ENCODE measurements at places on chromosomes 2 and 18.
A peak's percentile ranks its signal among the peaks of the same experiment; 100 is the strongest.

GRCh38 chr2:110198016-110198415 lies 6.8 kb downstream of the NPHP1 start:
- DNase-seq: no peak

DNA sequence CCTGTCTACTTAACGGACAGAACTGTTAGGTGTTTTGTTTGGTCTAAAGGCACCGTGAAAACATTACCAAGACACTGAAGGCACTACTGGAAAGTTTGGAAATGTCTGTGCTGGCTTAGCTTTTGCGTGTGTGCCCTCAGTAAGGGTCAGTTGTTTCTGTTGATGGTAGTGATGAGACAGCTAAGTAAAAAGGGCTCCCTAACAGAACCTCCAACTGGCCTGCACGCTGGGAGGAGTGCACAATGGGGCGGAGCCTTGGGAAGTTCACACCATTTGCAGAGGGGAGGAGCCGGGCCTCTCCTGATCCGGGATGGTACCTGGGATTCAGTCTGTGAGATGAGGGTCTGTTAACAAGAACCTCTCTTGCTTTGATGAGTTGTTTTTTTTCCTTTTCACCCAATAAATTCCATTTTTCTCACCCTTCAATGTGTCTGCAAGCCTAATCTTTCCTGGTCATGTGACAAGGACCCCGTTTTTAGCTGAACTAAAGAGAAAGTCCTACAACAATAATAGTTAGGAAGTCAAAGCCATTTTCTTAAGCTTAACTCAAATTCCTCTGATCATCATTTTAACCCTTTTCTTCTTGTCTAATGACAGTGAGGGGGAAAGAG lies 368.7 kb downstream of the PARD3B start:
- no peak for DNase-seq

DNA sequence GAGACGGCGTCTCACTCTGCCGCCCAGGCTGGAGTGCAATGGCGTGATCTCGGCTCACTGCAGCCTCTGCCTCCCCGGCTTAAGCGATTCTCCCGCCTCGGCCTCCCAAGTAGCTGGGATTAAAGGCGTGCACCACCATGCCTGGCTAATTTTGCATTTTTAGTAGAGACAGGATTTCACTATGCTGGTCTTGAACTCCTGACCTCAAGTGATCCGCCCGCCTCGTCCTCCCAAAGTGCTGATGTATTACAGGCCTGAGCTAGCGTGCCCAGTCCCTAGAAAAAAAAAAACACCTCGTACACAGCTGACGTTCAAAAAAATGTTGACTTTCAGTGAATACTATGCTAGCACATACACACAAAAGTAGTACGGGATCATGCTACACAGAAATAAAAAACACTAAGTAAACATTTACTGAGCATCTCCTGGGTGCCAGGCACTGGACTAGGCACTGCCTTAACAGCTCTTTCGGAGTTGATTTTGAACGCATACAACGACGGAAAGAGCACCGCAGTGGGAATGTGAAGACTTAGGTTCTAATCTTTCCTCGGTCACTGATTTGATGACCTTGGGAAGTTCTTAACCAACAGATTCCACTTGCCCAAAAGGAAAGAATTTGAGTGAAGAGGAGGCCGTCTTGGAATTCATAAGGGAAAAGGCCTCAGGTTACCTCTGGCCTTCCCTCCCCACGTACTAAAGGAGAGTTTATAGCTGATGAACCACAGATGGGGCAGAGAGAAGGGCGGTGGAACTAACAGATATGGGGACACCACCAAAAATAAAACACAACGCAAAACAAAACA lies 1.1 kb downstream of the DNAJC27 start:
- DNase-seq: no peak

DNA sequence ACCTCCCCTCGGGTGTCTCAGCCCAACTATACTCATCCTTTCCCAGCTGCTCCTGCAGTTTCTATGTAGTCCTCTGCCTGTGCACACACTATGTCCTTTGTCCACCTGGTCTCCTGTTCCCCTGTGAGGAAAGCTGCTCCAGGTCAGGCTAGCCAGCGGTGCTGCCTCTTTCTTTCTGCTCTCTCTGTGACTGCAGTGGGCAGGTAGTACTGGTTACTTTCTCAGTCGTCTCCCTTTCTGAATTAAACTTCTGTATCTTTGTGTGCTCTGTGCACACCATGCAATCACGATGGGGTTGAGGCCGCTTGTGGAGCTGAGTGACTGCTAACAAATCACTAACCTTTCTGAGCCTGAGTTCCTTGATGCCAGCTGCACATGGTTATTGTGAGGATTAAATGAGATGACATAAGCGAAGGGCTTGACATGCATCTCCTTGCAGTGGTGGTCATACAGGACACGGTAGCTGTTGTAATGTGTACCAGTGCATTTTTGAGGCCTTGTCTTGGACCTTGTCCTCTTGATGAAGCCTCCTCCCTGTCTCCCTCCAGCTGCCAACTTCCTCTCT lies 3.5 kb downstream of the FARP2 start:
- DNase-seq: no peak

GRCh38 chr2:100412881-100413321 lies 4.6 kb downstream of the CHST10 start:
- no peak for DNase-seq

DNA sequence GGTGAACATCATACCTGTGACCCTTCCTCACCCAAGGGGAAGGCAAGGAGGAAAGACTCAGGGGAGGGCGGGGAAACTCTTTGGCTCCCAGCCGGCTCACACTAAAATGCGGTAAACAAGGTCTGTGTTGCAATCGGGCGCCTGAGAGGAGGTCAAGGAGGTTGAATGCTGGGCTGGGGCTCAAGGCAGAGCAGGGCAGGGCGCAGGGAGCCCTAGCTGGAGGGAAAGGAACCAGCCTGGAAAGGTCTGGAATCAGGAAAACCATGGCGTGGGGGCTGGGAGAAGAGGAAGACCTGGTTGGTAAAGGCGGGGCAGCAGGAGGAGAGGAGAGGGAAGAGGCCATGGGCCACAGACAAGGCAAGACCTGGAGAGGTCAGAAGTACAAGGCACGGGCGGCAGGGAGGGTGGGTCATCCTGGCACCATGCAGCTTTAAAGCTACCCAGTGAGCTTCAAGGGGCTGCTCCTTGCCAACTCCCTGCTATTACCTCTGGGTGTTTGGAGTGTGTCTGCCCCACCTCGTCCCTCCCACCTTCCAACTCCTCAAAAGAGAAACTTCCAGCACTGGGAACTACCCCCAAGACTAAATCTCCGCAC lies 4.8 kb upstream of the TMEM37 start:
- DNase-seq: no peak

GRCh38 chr2:176100547-176101140 lies 1.0 kb downstream of the HOXD12 start:
- no peak for DNase-seq

GRCh38 chr2:25176138-25176537 lies 7.8 kb upstream of the POMC start:
- DNase-seq: no peak

DNA sequence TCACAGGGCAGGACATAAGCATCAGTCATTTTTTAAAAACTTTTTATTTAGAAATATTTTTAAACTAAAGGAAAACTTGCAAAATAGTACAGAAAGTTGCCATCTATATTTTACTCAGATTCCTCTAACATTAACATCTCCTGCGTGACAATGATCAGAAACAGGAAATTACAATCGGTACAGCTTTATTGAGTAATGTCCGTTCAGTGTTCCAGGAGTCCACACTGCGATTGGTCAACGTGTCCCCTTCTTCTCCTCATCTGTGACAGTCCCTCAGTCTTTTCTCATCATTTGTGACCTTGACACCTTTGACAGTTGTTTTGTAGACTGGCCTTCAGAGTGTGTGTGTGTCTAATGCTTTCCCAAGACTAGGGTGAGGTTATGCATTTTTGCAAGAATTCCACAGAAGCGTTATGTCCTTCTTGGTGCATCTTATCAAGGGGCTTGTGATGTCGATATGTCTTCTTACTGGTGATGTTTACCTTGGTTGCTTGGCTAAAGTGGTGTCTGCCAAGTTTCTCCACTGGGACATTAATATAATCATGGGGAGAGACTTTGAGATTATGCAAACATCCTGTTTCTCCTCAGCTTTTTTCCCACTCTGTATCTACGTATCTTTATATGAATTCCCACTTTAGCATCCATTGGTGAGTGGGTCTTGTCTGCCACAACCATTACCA lies 21.4 kb upstream of the TMEM177 start:
- DNase-seq: no peak

- DNase-seq: no peak
These were observed 61.9 kb downstream of the EIF5B start for GRCh38 chr2:99399063-99399462.

DNA sequence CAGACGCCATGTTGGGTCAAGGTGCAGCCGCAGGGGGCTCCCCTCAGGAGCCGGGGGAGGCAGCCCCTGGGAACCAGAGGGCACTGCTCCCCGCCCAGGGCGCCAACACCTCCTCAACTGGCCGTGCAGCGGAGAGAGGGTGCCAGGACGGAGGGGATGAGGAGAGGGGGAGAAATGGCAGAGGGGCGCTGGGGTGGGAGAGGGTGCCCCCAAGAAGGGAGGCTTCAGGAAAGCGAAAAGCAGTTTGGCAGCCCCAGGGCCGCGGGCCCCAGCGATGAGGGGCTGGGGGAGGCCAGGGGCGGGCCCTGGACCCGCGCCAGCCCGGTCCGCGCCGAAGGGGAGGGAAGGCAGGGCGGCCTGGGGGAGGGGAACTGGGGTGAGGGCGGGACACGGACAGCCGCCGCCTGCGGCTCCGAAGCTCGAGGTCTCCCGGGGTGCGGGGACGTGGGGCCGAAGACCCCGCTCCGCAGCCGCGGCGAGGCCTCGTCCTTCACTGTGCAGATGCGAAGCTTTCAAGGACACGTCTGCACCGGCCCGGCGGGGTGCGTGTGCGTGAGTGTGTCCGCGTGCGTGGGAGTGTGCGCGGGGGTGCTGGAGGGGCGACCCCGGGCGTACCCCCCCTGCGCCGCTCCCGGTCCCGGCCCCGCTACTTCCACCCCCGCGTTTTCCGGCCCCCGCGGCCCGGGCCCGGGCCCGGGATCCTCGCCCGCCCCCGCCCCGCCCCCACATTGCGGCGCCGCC lies 1.4 kb downstream of the DNMT3A start:
- no peak for DNase-seq

DNA sequence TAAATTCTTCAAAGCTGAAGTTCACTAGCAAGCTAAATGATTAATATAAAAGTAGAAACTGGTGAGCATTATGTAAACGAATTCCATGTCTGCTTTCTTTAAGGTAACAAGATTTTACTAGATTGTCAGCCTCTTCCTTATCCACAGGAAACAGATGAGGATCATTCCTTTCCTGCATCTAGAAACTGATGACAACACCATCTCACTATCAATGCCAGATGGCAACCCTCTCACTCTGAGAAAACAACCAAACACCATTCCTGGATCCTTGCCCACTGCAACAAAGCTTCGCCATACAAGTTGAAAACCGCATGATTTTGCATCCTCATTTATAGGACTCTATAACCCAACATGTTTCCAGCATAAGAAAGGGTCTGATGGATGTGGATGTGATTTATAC lies 122.9 kb downstream of the ZNF521 start:
- peak; percentile 91 for DNase-seq

DNA sequence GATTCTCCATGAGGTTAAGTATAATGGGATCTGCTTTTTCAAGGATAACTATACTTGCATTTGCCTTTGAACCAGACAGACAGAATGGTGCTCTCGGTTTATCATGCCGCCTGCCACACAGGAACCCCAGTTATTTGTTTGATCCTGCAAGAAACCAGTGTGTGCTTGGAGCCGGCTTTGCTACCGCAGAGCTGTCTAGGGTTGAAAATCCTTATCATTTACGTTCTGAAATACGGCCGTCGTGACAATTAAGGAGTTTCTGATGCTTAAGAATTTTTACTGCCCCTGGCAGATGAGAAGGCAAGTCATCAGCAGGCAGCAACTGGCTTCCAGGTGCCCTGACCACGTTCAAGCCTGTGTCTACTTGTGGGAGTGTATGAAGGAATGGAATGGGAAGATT lies 112.0 kb downstream of the GBX2 start:
- DNase-seq: no peak

GRCh38 chr2:16763493-16763899 lies 97.9 kb upstream of the CYRIA start:
- no peak for DNase-seq

DNA sequence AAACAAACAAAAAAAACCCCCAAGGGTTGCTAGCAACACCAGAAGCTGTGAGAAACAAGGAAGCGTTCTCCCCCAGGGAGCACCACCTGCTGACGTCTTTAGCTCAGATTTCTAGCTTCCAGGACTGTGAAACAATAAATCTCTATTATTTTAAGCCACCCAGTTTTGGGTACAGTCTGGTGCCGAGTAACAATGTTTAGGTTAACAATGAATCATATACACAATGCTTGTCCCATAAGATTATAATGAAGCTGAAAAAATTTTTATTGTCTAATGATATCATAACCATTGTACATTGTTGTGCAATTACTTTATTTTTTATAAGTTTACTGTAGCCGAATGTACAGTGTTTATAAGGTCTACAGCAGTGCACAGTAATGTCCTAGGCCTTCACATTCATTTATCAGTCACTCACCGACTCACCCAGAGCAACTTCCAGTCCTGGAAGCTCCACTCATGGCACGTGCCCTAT lies 72.1 kb upstream of the CAB39 start:
- no peak for DNase-seq

DNA sequence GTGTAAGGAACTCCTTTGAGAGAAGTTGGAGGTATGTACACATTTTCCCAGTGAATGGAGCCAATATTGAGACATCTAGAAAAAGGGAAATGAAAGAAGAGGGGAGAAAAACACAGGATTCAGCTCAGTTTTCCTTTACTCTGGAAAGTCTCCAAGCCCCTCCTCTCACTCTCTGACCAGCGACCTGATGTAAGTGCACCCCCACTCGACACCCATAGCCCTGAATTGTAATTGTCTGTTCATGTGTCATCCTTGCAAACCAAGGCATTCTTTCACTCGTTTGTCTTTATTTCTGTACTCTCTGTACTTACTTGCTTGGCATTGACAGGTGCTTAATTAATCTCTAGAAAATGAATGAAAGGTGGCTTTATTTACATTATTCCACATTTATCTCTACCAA lies 55.7 kb upstream of the CTAGE1 start:
- no peak for DNase-seq

GRCh38 chr2:150486539-150487484 lies 655 bp downstream of the RND3 start:
- DNase-seq: peak; percentile 33

- no peak for DNase-seq
These were observed 71.5 kb downstream of the CDC42EP3 start for GRCh38 chr2:37599688-37600525.

GRCh38 chr2:75633620-75634019 lies 13.0 kb upstream of the MRPL19 start:
- DNase-seq: no peak

Measured in NCI-H1694 (cell line).